ENCODE measurements at places on chromosomes 5 and 9.
A peak's percentile ranks its signal among the peaks of the same experiment; 100 is the strongest.

DNA sequence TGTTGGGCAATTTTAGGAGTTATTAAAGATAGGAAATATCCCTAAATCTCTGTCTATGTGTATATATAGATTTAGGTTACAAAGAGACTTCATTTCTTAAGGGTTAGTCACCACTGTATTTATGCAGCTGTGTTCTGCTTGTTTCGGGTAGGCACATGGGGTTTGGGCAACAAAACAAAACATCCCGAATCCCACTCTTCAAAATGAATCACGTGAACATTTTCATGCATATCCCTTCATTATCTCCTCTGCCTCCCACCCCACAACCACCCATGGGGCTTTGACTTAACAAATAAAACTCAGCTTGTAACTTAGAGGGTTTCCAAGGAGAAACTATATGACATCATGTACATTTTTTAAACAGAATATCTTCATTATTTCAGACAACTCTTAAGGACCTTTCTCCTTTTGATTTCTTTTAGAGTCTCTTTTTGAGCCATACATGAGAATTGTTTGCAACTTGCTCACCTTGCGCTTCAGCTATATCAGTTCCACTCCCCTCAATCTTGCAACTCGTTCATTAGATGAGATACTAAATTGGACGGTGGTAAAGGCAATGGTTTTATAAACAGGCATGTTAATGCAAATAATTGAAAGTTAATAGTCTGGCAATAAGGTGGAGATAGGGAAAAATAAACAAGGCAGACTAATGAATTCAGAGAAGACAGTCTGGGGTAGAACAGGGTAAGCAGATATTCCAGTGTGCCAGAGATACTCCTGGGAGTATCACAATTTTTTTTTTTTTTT is 136.7 kb downstream of the CD180 start:
- no peak for DNase-seq

- no peak for DNase-seq
These were observed 231.0 kb downstream of the ARHGEF28 start for GRCh38 chr5:73856997-73857396.

DNA sequence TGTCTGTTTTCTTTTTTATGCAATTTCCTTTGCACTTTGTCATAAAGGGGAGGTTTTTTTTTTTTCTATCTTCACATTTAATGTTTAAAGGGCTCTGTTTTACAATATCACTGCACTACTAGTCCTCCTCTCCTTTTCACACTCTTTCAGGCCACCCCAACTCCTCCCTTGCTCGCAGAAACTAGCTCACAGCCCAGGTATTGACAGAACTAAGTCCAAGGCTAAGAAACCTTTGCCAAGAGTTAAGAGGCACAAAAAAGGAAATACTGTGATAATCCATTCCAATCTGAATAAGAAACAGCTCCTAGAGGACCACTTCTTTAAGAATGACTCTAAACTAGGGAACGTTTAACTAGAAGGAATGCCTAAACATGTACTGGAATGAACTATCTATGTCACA is 1.1 kb upstream of the FGF10 start:
- no peak for DNase-seq

- no peak for DNase-seq
These were observed 6.6 kb downstream of the GRK6 start for GRCh38 chr5:177432839-177433657.

GRCh38 chr5:175749591-175749990 is 91.7 kb downstream of the HRH2 start:
- no peak for DNase-seq

GRCh38 chr5:94499806-94500205 is 118.6 kb downstream of the KIAA0825 start:
- no peak for DNase-seq

GRCh38 chr9:76828447-76828846 is 64.2 kb downstream of the PCA3 start:
- no peak for DNase-seq

DNA sequence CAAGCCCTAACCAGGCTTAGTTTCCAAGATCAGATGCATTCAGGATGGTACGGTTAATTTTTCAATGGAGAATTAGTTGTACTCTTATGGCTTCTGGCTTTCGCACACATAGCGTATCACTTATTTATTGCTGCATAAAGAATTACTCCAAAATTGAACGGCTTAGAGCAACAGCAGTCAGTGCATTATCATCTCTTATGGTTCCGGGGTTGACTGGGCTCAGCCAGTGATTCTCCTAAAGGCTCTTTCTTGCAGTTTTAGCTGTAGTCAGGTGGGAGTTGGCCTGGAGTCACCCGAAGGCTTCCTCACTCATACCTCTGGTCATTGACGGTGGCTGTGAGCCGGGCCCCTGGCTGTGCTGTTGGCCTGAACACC is 595 bp upstream of the GRHPR start:
- DNase-seq, result no peak

DNA sequence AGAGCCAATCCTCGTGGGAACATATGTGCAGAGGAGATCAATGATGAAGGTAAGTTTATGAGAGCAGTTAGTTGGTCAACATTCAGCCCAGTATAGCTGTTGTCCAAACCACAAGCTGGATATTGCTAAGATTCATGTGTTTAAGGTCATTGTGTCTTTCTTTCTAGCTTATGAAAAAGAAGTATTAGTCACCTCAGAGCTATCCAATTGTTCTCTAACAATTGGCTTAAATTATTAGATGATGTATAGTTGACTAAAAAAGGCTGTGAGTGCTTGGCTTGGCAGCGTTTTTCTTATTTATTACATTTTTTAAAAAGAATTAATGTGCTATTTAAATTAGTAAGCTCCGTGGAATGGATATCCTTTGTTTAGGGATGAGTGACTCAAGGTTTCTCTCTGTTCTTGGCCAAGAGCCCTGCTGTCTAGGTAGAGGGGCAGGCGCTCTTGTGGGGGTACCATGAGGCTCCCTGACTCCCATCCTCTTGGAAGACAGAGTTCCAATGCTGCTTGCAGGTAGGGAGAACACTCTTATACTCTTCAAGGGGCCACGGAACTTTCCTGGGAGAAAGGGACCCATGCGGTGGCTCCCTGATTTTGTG is 487.4 kb downstream of the IRX1 start:
- DNase-seq, result no peak

DNA sequence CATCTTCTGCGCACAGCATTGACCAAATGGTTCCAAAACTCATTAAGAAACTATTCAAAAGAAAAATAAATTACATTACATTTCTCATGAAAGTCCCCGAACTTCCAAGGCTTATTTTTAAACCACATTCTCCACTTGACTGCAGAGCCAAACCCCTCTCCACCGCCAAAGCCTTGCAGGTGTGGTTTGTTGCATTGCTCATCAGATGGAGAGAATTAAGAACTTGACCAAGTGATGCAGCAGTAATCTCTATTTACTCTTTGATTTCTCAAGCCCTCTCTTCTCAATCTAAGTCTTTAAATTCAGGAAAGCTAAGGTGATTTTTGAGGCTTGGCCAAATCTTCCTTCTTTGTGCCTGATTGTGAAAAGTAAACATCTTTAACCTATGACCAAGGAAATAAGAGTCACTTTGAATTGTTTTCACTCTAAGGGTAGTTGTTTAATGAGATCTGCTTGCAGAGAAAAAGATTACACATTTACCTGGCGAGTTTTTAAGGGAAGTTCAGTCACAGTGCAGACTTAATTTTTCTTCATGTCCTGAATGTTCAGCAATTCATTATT is 290.5 kb upstream of the ITGA1 start:
- DNase-seq, result no peak

GRCh38 chr5:25619273-25619672 is 974.5 kb upstream of the CDH10 start:
- DNase-seq, result no peak

GRCh38 chr9:112665347-112665746 is 52.6 kb downstream of the INIP start:
- no peak for DNase-seq

GRCh38 chr9:98481676-98482075 is 226.2 kb upstream of the TBC1D2 start:
- DNase-seq, result no peak

DNA sequence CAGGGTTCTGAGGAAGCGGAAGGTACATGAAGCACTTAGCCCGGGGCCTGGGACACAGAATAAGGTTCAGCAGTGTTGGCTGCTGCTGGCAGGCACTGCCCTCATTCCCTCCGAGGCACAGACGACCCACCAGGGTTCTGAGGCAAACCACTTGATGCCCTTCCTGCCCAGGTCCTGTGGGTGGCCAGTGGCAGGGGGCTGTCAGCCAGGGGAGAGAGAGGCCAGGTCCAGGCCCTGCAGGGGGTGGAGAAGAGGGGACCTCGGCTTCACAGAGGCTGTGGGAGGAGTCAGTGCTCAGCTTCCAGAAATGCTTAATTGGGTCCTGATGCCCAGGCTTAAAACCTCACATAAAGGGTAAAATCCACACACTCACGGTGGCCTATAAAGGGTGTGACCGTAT is 4.4 kb upstream of the ZDHHC12 start:
- DNase-seq, result no peak

GRCh38 chr5:112998296-112998695 is 21.7 kb downstream of the DCP2 start:
- DNase-seq, result no peak

DNA sequence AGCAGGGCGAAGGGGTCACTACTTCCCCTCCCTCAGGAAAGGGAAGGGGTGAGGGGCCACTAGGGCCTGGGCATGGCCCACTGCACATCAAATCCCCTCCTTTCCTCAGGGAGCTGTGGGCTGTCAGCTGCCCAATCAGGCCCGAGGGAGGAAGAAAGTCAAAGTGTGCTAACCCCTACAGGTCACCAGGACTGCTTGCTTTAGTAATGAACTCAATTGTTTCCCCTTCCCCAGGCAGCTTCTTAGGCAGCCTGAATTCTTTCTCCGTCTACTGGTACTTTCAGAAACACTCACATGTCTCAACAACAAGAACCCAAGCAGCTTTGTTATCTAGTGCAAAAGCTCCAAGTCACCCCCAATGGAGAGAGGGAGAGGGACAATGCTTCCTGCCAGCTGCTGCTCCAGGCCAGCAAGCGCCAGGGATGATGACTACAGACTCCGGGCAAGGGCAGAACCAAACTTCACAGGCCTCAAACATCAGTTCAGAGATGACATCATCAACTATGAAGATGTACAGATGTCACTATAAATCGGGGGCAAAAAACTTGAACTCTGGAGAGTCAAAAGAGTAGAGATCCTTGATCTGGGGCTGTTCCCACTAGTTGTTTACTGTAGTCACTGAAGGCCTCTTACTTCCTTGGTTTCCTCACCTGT is 100.7 kb downstream of the SLIT3 start:
- DNase-seq, result no peak

DNA sequence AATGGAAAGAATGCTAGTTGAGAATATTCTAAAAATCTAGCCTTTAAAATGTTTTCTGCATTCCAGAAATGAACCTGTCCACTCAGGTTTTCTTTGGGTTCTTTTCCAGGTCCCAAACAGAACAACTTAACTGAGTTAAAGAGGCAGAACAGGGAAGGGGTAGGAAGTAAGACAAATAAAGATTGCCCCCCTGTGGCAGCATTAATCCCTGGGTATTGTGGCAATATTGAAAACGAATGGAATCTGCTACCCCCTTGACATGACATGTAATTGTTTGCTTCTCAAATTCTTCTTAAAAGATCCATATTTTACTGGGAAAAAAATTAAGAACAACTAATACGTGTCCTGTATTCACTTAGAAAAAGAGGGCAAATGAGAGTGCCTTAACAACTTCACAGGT is 9.3 kb upstream of the RBM22 start:
- DNase-seq, result no peak

GRCh38 chr5:147344861-147345260 is 110.0 kb downstream of the STK32A start:
- no peak for DNase-seq

- no peak for DNase-seq
These were observed 31.0 kb upstream of the NR3C1 start for GRCh38 chr5:143434261-143435209.

DNA sequence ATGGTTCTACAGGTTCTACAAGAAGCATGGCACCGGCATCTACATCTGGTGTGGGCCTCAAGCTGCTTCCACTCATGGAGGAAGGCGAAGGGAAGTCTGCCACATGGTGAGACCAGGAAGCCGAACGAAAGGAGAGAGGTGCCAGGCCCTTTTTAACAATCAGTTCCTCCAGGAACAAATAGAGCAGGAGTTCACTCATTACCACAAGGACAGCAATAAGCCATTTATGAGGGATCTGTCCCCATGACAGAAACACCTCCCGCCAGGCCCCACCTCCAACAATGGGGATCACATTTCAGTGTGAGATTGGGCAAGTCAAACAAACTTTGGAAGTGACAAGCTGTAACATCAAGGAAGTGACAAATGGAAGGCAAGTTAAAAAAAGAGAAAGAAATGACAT is 95.5 kb upstream of the PTPN3 start:
- DNase-seq, result no peak

GRCh38 chr9:135267191-135267809 is 179.8 kb downstream of the OLFM1 start:
- DNase-seq, result no peak

DNA sequence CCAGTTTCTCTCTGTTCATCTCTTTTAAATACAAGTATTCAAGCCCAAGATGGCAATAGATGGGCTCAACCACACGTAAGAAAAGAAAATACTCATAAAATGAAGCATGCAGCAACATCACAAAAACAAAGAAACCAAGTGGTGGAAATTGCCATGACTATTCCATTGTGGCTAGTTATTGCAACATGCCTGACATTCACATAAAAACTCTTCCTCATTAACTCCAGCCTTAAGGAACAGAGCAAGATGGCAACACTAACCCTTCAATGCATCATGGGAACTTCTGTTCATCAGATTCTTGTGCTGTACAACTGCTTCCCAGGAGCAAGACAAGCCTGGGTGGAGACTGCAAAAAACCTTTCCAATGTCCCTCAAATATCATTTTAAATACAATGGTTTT is 1.4 kb upstream of the GLIS3 start:
- no peak for DNase-seq

DNA sequence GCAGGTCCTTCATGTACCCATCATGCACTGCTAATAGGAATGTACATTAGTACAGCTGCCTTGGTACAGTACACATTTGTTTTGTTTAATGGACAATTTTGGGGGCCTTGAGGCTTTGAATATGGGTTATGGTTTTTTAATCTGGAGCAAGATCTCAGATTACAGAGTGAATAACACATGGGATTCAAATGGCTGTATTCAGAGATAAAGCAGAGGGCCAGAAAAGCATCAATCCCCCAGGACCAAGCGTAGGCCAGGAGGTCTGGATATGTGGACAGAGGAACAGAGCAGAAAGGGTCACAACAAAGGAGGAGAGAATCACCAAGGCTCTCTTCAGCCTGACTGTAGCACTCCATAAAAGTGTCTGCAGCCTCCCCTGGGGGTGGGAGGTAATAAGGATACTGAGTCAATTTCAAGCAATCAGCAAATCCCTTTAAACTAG is 47.7 kb upstream of the STK32A start:
- peak; percentile 22 for DNase-seq
